ENCODE measurements at places on chromosomes 4 and X.

- DNase-seq = no peak
Observed at GRCh38 chrX:63350465-63350877, 661 bp downstream of the SPIN4 start.

DNA sequence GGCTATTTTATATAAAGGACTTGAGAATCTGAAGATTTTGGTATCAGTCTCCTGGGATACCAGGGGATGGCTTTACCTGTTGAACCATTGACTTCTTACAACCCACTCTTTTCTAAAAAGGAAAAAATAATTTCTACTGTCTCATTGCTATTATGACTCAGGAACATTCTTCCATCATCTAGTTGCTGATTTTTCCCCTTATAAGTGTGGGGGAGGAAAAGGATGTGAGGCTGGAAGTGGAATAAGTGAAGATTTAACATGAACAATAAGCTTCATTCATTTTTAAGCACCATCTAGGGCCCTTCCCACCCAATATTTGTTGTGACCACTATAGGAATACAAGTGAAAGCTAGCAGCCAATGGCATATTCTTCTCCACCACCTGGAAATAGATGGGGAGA, 10.6 kb upstream of the MND1 start:
- no peak for DNase-seq

GRCh38 chr4:10336471-10336870, 120.8 kb downstream of the ZNF518B start:
- no peak for DNase-seq

DNA sequence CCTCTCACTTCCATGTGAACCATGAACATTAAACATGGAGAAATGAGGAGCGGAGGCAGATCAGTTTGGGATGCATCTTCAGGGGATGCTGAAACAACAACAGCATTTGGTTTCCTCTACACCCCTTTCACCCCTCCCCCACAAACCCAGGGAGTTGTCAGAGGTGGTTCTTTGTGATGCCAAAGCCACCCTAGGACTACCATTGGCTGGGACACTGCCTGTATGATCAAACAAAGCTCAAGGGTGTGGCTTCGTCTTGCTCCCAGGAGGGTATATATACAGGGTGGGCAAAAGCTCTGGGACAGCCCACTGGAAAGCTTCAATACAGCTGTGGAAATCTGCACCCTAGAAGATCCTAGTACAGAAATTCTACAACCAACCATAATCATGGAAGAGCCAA, at the start of gene SPANXN4:
Gene SPANXN4 (plus strand): TSS at position 301 of the 400 bp plus-strand sequence. CDS start 87 bp downstream, at position 388.
- DNase-seq = no peak

- no peak for DNase-seq
Observed at GRCh38 chrX:72247206-72247942, 8.5 kb upstream of the ERCC6L start.

GRCh38 chr4:19455196-19455595, 796.5 kb upstream of the SLIT2 start:
- DNase-seq = no peak

All from left renal cortex interstitium (tissue), 4 donors.